Camera-type eye (tissue), 1 donor: ENCODE measurements at places on chromosomes 16 and 17. TPM values are rescaled to one million over a fixed set of nuclear protein-coding genes. Genes with fewer than 3 reads are reported as not detected.

Gene KRTAP2-3
- not detected for total RNA-seq

Gene STH
- total RNA-seq, result not detected

Gene GRIN2A
- total RNA-seq, result 4.3 TPM

Gene SALL1
- 5.9 TPM for total RNA-seq

Gene TMEM92
- total RNA-seq, result 0.16 TPM

Gene SP6
- 0.38 TPM for total RNA-seq

Gene HOXB1
- total RNA-seq, result not detected

Gene P2RX5
- total RNA-seq, result 3.0 TPM

Gene ENO3
- 174 TPM for total RNA-seq

Gene P2RX1
- 1.0 TPM for total RNA-seq

Gene NPIPB12
- 28.1 TPM for total RNA-seq

Gene KRTAP9-2
- total RNA-seq, result not detected

Gene OR3A3
- not detected for total RNA-seq

Gene CDH5
- 41.5 TPM for total RNA-seq

Gene MYH8
- 63.4 TPM for total RNA-seq

Gene UTS2R
- 3.2 TPM for total RNA-seq

Gene MARVELD3
- 1.9 TPM for total RNA-seq

Gene TSNAXIP1
- 5.2 TPM for total RNA-seq

Gene C16orf74
- 23.1 TPM for total RNA-seq

Gene CCL17
- not detected for total RNA-seq

Gene CD300C
- total RNA-seq, result not detected

Gene KCNJ18
- not detected for total RNA-seq

Gene LGALS9B
- not detected for total RNA-seq

Gene CACNG1
- total RNA-seq, result 0.82 TPM

Gene TP53TG3F
- total RNA-seq, result not detected

Gene GPRC5C
- 23.6 TPM for total RNA-seq

Gene APOBR
- total RNA-seq, result 0.60 TPM

Gene LYZL6
- total RNA-seq, result not detected
